Stimulated activated CD8-positive, alpha-beta memory T cell treated with anti-CD3 and anti-CD28 coated beads, Interleukin-4, amount 100 ng/mL, for 1 hour (primary cell): ENCODE measurements at places on chromosomes 6 and 20.

GRCh38 chr6:116327803-116328527, 42.8 kb upstream of the DSE start:
- DNase-seq: no peak

- DNase-seq: no peak
Observed at GRCh38 chr6:132063738-132064137, 112.6 kb upstream of the CCN2 start.

- DNase-seq: no peak
Observed at GRCh38 chr6:21850691-21851090, 257.1 kb downstream of the SOX4 start.

DNA sequence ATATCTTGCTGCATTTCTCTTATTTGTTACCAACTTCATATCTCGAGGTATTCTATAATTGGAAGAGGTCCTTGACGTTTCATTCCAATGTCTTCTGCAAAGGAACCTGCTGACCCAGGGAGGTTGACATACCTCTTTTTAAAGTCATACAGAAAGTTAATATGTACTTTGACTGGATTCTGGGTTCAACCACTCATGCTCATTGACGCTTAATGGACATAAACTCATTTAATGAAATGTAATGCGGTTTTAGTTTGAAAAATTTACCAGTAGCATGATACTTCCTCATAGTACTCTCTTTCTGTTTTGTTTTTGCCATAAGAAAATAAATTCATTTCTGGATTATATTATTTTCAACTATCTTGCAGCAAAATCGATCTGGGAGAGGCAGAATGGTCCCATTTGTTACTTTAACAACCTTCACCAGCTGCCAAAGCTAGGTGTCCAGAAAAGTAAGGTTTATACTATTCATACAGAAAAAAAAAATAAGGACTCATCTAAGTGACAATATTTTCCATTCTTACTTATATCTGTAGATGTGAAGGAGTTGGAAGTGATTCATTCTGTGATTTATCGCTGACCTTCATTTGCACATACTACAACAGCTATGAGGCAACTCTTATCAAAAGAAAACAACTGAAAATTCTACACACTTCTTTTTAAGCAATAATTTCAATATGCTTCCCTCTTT, 101.6 kb downstream of the ATXN1 start:
- DNase-seq: no peak

DNA sequence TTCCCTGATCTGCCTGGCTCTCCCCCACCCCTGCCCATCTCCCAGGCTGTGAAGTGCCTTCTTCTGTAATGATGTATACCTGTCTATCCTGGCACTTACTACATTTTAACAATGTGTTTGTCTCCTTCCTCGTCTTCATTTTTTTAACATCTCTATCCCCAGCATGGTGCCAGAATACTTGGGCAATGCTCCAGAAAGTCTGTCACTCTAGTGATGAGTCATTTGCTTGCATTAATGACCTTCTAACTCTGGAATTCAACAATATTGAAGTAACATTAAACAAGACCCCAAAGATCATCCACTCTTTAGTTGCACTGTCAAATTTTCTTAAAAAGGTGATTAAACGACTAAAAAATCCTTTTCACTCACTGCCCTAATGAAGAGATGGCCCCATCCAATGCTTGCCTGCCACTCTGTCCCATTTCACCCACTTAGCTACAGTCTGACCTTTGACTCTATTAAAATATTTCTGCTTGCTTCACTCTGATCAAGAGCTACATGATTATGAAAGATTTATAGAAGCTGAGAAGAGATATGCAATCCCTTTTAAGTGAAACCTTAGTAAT, 7.7 kb upstream of the KLHL31 start:
- DNase-seq: no peak

DNA sequence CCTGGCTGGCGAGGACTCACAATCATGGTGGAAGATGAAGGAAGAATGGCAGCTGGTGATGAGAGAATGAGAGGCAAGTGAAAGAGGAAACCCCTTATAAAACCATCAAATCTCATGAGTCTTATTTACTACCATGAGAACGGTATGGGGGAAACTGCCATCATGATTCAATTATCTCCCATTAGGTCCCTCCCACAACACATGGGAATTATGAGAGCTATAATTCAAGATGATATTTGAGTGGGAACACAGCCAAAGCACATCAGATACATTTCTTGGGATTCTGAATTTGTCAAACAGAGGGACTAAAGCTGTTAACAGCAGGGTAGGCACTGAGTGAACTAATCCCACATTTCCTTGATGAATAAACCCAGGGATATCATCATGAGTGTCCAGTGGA, 116.2 kb upstream of the PLCB4 start:
- DNase-seq: no peak

DNA sequence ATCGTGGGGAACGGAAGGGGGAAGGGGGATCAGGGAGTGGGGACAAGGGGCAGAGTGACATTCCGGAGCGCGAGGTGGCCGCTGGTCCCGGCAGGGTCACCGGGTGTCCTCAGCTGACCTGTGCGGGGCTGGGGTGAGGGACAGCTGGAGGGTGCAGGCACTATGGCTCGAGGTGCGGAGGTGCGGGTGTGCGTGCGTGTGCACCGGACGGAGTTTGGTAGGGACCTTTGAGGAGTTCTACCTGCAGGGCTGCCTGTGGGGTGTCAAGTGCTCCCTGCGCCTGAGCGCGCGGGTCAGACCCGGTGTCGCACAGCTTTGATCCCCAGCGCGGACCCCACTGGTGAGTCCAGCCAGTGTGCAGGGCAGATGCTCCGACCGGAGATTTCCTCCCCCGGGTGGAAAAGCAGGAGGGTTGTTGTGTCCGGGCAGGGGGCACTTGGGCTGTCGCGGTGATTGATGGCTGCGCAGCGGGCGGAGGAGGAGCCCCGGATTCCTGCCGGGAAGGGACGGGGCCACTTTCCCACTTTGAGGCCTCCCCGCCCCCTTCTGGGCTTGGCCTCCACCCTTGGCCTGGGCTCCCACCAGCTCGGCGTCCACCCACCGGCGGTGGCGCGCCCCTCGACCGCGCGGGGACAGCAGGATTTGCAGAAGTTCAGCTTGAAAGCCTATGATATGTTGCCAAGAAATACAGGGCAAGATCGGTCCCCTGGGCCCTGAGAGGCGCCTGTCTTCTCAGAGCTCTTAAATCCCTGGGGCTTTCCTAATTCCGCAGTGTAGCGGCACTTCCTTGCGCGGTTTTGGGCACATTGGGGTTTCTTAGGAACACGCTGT, 658 bp downstream of the RIN2 start:
- DNase-seq: no peak

DNA sequence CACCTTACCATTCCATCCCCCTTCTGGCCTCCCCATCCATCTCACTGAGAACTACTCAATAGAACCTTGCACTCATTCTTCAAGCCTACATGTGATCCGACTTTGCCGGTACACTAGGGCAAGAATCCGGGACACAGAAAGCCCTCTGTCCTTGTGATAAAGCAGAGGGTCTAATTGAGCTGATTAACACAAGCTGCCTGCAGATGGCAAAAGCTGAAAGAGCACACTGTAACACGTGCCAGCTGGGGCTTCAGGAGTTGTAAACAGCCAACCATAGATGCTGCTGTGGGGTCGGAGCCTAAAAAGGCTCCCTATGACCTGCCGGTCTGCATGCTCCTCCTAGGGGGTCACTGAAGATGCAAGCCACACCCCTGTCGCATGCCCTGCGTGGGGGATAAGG, 124.1 kb downstream of the RNF144B start:
- DNase-seq: no peak
